ENCODE measurements at places on chromosomes 3 and 15. TPM values are rescaled to one million over a fixed set of nuclear protein-coding genes. Genes with fewer than 3 reads are reported as not detected.

DNA sequence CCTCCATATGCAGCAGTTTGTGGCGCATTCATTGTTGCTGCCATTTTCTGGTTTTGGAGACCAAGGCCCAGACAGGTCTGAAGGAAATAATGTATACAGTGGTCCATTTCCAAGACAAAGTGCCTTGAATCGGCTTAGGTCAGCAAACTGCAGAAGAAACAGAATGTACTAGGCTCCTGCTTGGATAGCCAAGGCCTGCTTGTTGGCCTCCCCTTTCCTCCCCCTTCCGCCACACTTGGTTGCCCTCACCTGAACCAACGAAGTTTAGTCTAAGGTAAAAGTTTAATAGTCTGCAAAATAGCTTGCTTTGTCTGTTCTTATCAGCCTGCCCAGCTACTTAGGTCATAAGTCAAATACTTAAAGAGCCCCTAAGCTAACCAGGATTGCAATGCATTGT lies 12.0 kb upstream of the RTP3 start:
- no peaks in the 10 kb centered on the region for H3K36me3 ChIP-seq
- no peak overlapping the region for H3K4me3 ChIP-seq
- H3K27ac ChIP-seq: peak overlapping the region; percentile 100
- peaks cover 51% of the 10 kb centered on the region for H3K4me1 ChIP-seq

DNA sequence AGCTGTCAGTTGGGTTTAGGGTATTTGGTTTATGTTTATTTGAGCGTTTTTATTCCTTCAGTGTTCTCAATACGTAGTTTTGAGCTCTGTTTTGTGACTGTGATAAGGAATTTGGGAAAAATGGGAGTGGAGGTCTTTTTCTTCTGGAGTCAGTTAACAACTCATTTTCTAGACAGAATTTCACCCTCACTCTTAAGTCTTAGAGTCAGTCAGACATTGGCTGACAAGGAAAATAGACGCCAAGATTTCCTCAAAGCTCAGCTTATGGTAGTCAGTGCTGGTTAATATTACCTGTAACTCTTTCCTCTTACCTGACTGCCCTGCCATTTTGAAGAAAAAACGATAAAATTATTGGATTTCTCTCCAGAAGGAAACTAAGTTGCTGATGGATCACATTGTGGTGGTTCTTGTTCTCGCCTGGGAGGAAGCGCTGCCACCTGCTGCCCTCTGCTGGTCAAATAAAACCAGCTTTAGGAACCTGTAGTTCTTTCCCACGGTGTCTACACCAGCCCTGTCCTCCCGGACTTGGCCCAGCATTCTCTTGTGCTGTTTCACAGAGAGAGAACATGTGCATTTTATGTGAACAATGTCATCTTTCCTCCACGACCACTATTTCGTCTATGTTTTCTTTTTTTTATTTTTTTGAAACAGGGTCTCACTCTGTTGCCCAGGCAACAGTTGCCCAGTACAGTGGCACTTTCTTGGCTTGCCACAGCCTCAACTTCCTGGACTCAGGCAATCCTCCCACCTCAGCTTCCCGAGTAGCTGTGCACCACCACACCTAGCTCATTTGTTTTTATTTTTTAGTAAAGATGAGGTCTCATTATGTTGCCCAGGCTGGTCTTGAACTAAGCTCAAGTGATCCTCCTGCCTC lies 41.4 kb upstream of the UMPS start:
- H3K36me3 ChIP-seq: no peaks in the 10 kb centered on the region
- DNase-seq: peak; percentile 84
- H3K4me1 ChIP-seq: no peaks in the 10 kb centered on the region
- no peaks in the 10 kb centered on the region for H3K27me3 ChIP-seq
- no peak overlapping the region for H3K4me3 ChIP-seq
- H3K27ac ChIP-seq: no peak overlapping the region

DZIP1L gene
- 23.0 TPM for total RNA-seq

DNA sequence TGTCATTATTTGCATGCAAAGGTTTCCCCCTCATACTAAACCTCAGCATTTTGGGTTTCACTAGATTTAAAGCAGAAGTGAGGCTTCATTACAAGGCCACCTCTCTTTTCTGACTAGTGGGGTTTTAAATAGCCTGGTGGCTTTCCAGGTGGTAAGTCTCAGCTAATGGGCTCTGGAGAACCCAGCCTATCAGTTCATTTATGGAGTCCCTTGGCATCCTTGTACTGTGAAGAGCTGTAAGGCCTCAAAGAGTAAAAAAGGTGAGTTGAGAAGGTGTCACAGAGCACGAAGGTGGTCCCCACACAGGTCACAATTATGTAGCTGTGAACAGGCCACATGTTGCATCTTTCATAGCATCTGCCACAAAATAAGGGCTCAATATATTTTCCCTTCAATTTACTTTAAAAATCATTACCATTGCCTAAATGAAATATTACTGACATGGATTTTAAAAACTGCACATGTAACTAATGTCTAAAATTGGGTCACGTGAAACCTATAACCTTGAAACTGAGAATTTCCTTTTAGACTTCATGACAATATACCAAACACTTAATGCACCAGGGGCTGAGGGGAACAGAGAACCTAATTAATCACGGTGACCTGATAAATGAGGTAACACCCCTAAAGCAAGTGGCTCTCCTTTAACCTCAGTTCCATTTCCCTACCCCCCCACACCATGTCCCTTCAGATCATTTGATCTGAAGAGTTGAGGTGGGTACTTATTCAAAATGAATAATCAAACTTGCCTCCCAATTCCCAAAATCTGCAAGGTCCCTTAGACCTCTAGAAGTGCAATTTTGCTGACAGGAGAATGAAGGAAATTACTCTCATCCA lies 1.3 kb downstream of the NGLY1 start:
- peaks cover 10% of the 10 kb centered on the region for H3K4me1 ChIP-seq
- H3K27ac ChIP-seq: no peak overlapping the region
- no peak for DNase-seq
- H3K4me3 ChIP-seq: peak overlapping the region; percentile 87
- H3K36me3 ChIP-seq: no peaks in the 10 kb centered on the region
- no peaks in the 10 kb centered on the region for H3K27me3 ChIP-seq

DNA sequence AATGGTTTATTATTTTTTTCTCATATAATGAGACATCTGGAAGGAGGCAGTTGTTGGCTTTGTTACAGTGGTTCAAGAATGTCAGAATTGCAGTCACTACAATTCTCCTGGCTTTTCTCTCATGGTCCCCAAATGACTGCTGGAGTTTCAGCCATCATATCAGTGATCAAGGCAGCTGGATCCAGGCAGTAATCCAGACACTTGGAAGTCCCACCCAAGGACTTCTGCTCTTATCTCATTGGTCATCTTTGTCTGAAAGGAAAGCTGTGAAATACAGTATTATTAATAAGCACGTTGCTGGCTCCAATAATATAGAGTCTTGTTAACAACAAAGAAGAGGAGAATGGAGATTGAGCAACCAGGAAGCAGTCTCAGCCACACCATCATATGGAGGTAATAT lies 22.9 kb upstream of the MED12L start:
- H3K27ac ChIP-seq: no peak overlapping the region
- DNase-seq: no peak
- no peaks in the 10 kb centered on the region for H3K4me1 ChIP-seq
- H3K36me3 ChIP-seq: no peaks in the 10 kb centered on the region
- no peak overlapping the region for H3K4me3 ChIP-seq

NECTIN3 gene
- total RNA-seq: 89.6 TPM

DNA sequence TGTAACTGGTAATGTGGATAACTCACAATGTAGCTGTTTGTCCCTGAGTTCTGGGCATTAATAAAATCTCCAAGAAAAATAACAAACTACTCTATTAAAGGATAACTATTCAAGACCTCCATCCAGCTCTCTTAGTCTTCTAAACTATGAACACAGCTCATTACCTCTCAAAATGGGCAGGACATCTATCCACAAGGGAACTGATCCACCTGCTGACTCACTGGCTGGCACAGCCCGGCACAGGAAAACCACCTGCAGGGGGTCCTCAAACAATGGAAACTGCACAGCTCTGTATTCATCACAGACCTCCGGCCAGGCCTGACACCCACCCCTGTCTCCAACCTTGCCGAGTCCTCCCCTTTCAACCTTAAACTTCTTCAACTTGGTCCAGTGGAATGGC lies 255.4 kb downstream of the TJP1 start:
- no peaks in the 10 kb centered on the region for H3K27me3 ChIP-seq
- H3K27ac ChIP-seq: no peak overlapping the region
- no peaks in the 10 kb centered on the region for H3K36me3 ChIP-seq
- H3K4me1 ChIP-seq: peaks cover 15% of the 10 kb centered on the region

- peaks cover 34% of the 10 kb centered on the region for H3K4me1 ChIP-seq
- peak overlapping the region; percentile 11 for H3K27ac ChIP-seq
- no peaks in the 10 kb centered on the region for H3K36me3 ChIP-seq
- DNase-seq: no peak
- H3K4me3 ChIP-seq: no peak overlapping the region
- H3K27me3 ChIP-seq: no peaks in the 10 kb centered on the region
Observed at GRCh38 chr3:156516961-156517360, 38.0 kb downstream of the SSR3 start.

PARP9 gene
- 31.3 TPM for total RNA-seq

DNA sequence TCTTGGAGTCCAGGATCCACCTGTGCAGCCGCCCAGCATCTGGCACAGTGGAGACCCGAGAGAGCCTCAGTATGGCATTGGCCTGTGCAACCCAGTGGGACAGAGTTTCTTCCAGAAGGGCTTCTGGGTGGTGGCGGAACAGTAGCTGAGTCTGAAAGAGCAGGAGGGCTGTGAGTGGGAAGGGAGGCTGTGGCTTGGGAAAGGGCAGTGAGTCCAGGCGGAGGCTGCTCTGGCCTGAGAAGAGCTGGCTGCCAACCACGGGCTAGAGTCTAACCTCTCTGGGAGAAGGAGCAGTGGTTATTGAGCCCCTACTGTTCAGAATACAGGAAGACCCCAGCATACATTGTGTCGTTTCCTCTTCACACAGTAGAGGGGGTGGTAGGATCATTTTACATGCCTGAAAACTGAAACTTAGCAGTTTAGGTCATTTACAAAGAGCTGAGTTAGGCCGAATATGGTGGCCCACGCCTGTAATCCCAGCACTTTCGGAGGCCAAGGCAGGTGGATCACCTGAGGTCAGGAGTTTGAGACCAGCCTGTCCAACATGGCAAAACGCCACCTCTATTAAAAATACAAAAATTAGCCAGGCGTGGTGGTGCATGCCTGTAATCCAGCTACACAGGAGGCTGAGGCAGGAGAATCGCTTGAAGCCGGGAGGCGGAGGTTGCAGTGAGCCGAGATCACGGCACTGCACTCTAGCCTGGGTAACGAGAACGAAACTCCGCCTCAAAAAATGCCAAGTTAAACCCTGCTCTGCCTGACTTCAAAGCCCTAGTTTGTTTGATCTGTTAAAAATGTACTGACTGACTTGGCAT lies 3.2 kb downstream of the AEN start:
- no peaks in the 10 kb centered on the region for H3K27me3 ChIP-seq
- no peak for DNase-seq
- H3K4me1 ChIP-seq: peaks cover 41% of the 10 kb centered on the region
- peaks cover 21% of the 10 kb centered on the region for H3K36me3 ChIP-seq
- no peak overlapping the region for H3K4me3 ChIP-seq
- H3K27ac ChIP-seq: peak overlapping the region; percentile 44

GRCh38 chr3:58658508-58658907 lies 8.1 kb downstream of the FAM3D start:
- no peak for DNase-seq
- H3K36me3 ChIP-seq: no peaks in the 10 kb centered on the region
- no peak overlapping the region for H3K27ac ChIP-seq
- no peaks in the 10 kb centered on the region for H3K27me3 ChIP-seq
- H3K4me1 ChIP-seq: no peaks in the 10 kb centered on the region

- peaks cover 69% of the 10 kb centered on the region for H3K27me3 ChIP-seq
- no peak overlapping the region for H3K27ac ChIP-seq
- no peaks in the 10 kb centered on the region for H3K36me3 ChIP-seq
Observed at GRCh38 chr3:181722156-181722555, 10.4 kb downstream of the SOX2 start.

GRCh38 chr3:108352176-108352575 lies 55.8 kb downstream of the HHLA2 start:
- H3K4me1 ChIP-seq: no peaks in the 10 kb centered on the region
- H3K4me3 ChIP-seq: no peak overlapping the region

EAF1 gene
- 24.7 TPM for total RNA-seq

SUSD5 gene
- total RNA-seq: 2.6 TPM

- H3K36me3 ChIP-seq: no peaks in the 10 kb centered on the region
- H3K27me3 ChIP-seq: no peaks in the 10 kb centered on the region
- no peak overlapping the region for H3K27ac ChIP-seq
- no peak overlapping the region for H3K4me3 ChIP-seq
- peaks cover 25% of the 10 kb centered on the region for H3K4me1 ChIP-seq
Observed at GRCh38 chr3:128312271-128312670, 154.4 kb downstream of the DNAJB8 start.

GRCh38 chr15:77336006-77336405 lies 83.9 kb downstream of the PEAK1 start:
- no peaks in the 10 kb centered on the region for H3K4me1 ChIP-seq
- DNase-seq: no peak
- H3K27me3 ChIP-seq: no peaks in the 10 kb centered on the region
- no peak overlapping the region for H3K27ac ChIP-seq

GRCh38 chr3:150140614-150141321 lies 170.1 kb upstream of the PFN2 start:
- H3K27ac ChIP-seq: no peak overlapping the region
- DNase-seq: no peak
- no peaks in the 10 kb centered on the region for H3K27me3 ChIP-seq
- peaks cover 6% of the 10 kb centered on the region for H3K4me1 ChIP-seq
- H3K36me3 ChIP-seq: no peaks in the 10 kb centered on the region

DNA sequence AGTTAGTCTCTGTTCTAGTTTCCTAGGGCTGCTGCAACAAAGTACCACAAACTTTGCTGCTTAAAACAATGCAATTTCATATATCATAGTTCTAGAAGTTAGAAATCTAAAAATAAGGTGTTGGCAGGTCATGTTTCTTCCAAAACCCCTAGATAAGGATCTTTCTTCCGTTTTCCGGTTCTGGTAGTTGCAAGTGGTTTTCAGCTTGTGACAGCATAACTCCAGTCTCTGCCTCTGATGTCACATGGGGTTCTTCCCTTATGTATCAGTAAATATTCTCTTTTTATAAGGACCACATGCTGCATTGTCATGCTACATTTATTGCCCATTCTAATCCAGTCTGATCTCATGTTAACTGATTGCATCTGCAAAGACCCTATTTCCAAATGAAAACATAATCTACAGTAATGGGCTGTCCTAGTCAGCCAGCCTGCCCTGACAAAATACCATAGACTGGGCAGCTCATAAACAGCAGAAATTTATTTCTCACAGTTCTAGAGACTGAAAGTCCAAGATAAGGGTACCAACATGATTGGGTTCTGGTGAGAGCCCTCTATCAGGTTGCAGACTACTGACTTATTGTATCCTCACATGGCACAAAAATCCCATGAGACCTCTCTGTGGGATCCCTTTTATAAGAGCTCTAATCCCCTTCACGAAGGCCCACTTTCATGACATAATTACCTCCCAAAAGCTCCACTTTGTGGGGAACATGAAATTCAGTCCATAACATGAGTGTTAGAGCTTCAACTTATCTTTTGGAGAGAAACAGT lies 642.0 kb upstream of the NAALADL2 start:
- H3K27me3 ChIP-seq: no peaks in the 10 kb centered on the region
- DNase-seq: no peak
- no peaks in the 10 kb centered on the region for H3K36me3 ChIP-seq
- no peak overlapping the region for H3K27ac ChIP-seq

GRCh38 chr3:101549473-101549872 lies 12.2 kb upstream of the TRMT10C start:
- H3K36me3 ChIP-seq: no peaks in the 10 kb centered on the region
- no peak for DNase-seq

- H3K4me3 ChIP-seq: no peak overlapping the region
- peak overlapping the region; percentile 79 for H3K27ac ChIP-seq
- no peaks in the 10 kb centered on the region for H3K27me3 ChIP-seq
- H3K36me3 ChIP-seq: peaks cover under 1% of the 10 kb centered on the region
- H3K4me1 ChIP-seq: peaks cover 25% of the 10 kb centered on the region
- DNase-seq: peak; percentile 70
Observed at GRCh38 chr3:45011756-45012508, 14.2 kb upstream of the CLEC3B start.
